ENCODE measurements at places on chromosomes 1 and 21.

DNA sequence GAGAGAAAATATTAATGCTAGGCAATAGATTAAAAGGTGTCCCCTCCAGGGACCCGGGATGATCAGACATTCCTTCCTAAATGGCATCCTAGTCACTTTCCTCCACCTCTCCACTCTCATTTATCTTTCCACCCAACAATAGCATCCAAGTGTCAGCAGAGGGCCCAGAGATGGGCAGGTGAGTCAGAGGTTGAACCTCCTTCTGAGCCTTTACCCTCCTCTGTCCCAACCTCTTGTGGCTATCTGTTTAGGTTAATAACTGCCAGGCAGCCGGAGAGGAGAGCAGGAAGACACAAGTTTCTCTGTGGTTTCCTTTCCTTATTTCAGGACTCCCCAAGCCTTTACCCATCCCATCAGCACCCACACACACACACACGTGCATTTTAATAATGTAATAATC is 4.1 kb downstream of the GJA5 start:
- H3K4me1 ChIP-seq = peaks cover under 1% of the 10 kb centered on the region
- no peak overlapping the region for H3K27ac ChIP-seq
- no peak for DNase-seq

DNA sequence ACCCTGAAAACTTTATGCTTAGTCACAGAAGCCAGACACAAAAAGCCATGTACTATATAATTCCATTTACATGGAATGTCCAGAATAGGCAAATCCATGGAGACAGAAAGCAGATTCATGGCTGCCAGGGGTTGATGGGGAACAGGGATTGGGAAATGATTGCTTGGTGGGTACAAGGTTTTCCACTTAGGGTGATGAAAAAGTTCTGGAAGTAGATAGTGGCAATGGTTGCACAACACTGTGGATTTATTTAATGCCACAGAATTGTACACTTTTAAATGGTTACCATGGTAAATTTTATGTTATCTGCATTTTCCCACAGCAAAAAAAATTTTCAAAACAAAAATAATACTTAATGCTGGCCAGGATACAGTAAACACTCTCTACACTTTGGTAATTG is 40.6 kb downstream of the ENAH start:
- H3K27ac ChIP-seq = peak overlapping the region; percentile 62
- H3K27me3 ChIP-seq = no peaks in the 10 kb centered on the region
- H3K4me3 ChIP-seq = no peak overlapping the region
- no peaks in the 10 kb centered on the region for H3K36me3 ChIP-seq

GRCh38 chr1:57470036-57470435 is 46.2 kb upstream of the DAB1 start:
- no peaks in the 10 kb centered on the region for H3K4me1 ChIP-seq
- no peaks in the 10 kb centered on the region for H3K36me3 ChIP-seq
- no peak overlapping the region for H3K27ac ChIP-seq
- no peaks in the 10 kb centered on the region for H3K27me3 ChIP-seq

GRCh38 chr1:32818804-32819541 is 1.5 kb downstream of the S100PBP start:
- H3K4me1 ChIP-seq = peaks cover 26% of the 10 kb centered on the region
- peak overlapping the region; percentile 98 for H3K27ac ChIP-seq
- no peaks in the 10 kb centered on the region for H3K27me3 ChIP-seq
- H3K4me3 ChIP-seq = peak overlapping the region; percentile 85
- H3K36me3 ChIP-seq = no peaks in the 10 kb centered on the region

DNA sequence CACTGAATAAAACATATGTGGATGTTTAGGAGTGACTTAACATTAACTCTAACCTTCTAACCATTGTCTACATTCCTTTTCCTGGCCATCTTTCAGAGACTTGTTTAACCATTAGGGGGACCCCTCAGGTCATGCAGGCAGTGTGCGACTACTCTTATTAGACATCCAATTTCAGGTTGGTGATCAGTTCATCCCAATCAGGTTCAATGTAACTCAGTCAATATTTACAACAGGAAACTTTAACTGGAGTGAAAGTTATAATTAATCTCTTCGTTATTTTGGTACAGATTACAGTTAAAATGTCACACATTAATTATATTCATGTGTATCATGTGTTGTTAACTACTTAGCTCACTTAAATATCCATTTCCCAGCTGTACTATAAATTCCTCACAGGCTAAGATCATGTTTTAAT is 68.8 kb upstream of the RGS1 start:
- H3K4me3 ChIP-seq = no peak overlapping the region
- no peak for DNase-seq
- H3K4me1 ChIP-seq = peaks cover 3% of the 10 kb centered on the region
- H3K27ac ChIP-seq = no peak overlapping the region
- no peaks in the 10 kb centered on the region for H3K27me3 ChIP-seq
- H3K36me3 ChIP-seq = no peaks in the 10 kb centered on the region

GRCh38 chr1:218665221-218665620 is 320.1 kb downstream of the TGFB2 start:
- no peak overlapping the region for H3K27ac ChIP-seq
- H3K4me1 ChIP-seq = peaks cover 12% of the 10 kb centered on the region
- H3K36me3 ChIP-seq = no peaks in the 10 kb centered on the region
- H3K4me3 ChIP-seq = peak overlapping the region; percentile 3
- H3K27me3 ChIP-seq = no peaks in the 10 kb centered on the region
- peak; percentile 51 for DNase-seq

DNA sequence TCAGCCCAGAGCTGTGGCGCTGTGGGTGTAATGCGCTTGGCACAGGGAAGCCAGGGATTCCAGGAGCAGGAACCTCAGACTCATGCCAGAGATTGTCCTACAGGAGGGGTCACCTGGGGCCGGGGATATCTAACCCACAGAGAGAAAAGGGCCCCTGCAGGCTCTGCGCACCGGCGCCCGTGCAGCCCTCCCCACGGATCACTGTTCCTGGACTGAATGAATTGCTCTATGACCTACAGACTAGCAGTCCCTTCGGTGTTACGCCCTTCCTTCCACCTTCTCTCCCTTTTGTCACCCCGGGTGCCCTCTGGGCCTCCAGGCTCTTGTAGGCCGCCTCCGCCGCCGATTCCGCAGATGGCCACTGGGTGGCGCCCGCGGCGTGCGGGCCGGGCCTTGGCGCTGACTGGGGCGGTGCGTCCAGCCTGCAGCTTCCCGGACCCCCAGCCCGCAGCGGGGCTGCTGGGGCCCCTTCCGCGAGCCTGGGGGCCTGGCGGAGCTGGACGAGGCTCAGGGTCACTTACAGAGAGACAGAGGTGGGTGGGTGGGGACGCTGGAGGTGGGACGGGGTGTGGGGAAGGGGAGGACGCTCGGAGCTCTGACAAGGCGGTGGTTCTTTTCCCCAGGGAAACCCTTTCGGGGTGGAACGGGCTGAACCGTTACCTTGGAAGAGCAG is 101.3 kb downstream of the IER5 start:
- no peak for DNase-seq
- peaks cover 7% of the 10 kb centered on the region for H3K4me1 ChIP-seq
- no peaks in the 10 kb centered on the region for H3K27me3 ChIP-seq
- peak overlapping the region; percentile 60 for H3K4me3 ChIP-seq
- no peaks in the 10 kb centered on the region for H3K36me3 ChIP-seq

DNA sequence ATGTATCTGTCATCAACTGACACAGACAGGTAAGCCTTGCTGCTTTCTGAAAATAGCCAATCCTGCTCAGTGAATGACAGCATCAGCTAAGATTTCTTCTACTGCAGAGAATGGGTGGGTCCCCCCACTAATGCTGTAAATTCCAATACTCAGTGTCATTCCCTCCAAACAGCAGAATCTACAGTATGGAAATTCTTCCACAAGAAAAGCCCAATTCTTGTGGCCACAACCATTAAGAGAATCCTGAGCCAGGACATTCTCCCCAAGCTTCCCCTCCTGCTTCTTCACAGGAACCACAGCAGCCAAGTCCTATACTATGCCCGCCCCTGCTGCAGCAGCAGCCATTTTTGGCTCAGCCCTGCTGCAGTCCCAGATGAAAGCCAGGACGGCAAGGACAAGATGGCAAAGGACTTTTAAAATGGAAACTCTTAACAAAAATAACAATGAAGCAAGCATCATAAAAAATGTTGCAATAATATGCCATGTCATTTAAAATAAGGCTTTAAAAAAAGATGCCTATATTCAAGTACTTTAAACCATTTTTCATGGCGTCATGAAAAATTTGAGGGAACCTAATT is 26.8 kb downstream of the EIF4G3 start:
- no peak overlapping the region for H3K4me3 ChIP-seq
- no peaks in the 10 kb centered on the region for H3K36me3 ChIP-seq
- no peaks in the 10 kb centered on the region for H3K27me3 ChIP-seq
- no peak overlapping the region for H3K27ac ChIP-seq
- H3K4me1 ChIP-seq = peaks cover 24% of the 10 kb centered on the region
- no peak for DNase-seq

DNA sequence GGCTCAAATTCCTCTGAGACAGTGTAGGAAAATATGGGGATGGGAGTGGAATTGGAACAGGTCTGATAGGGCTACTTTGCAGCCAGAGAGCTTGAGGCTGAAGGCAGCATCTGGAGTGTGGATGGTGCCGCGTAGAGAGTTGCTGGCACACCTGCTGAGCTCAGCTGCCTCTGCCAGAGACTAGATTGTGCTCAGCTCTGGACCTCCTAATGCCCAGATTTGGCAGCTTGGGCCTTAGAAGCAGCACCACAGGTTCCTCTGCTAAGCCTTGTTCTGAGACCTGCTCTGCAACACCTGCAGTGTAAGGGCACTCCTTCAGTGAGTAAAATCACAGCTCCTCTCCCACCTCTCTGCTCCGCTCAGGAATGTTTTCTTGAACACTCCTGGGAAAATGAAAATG is 23.3 kb downstream of the ACOT11 start:
- H3K4me1 ChIP-seq = peaks cover 37% of the 10 kb centered on the region
- H3K27me3 ChIP-seq = no peaks in the 10 kb centered on the region
- peak overlapping the region; percentile 53 for H3K27ac ChIP-seq
- DNase-seq = no peak
- H3K4me3 ChIP-seq = no peak overlapping the region
- H3K36me3 ChIP-seq = no peaks in the 10 kb centered on the region

GRCh38 chr1:45846931-45847330 is 43.5 kb downstream of the MAST2 start:
- no peaks in the 10 kb centered on the region for H3K36me3 ChIP-seq
- H3K4me1 ChIP-seq = no peaks in the 10 kb centered on the region
- no peak for DNase-seq
- no peak overlapping the region for H3K27ac ChIP-seq
- H3K27me3 ChIP-seq = no peaks in the 10 kb centered on the region
- H3K4me3 ChIP-seq = no peak overlapping the region

DNA sequence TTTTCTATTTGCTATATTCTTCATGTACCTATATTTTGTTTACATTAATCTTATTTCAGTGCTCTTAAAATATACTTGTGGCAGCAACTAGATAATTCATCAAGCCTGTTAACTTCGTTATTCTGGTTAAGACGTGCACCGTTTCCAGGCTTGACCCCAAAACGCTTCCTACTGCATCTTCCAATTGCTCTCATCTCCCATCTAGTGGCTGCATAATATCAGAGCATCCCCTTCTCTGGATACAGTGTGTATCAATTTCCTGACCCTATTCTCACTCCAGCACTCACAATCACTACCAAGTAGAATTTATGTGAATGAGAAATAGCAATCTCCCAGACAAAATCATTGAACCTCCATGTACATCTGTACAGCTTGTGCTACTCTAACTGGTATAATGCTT is 1280.3 kb upstream of the B3GALT2 start:
- no peak overlapping the region for H3K4me3 ChIP-seq
- H3K36me3 ChIP-seq = no peaks in the 10 kb centered on the region
- H3K27me3 ChIP-seq = no peaks in the 10 kb centered on the region
- DNase-seq = no peak

GRCh38 chr1:85830837-85831236 is 122.6 kb upstream of the ZNHIT6 start:
- H3K27ac ChIP-seq = no peak overlapping the region
- H3K27me3 ChIP-seq = no peaks in the 10 kb centered on the region
- H3K4me3 ChIP-seq = no peak overlapping the region

- H3K27me3 ChIP-seq = no peaks in the 10 kb centered on the region
- H3K4me1 ChIP-seq = no peaks in the 10 kb centered on the region
- no peak overlapping the region for H3K4me3 ChIP-seq
- no peak for DNase-seq
Measured at GRCh38 chr1:240314845-240315801, 223.4 kb downstream of the FMN2 start.

GRCh38 chr1:92927870-92928269 is 33.4 kb downstream of the DIPK1A start:
- no peaks in the 10 kb centered on the region for H3K4me1 ChIP-seq
- no peak for DNase-seq
- no peak overlapping the region for H3K27ac ChIP-seq
- H3K4me3 ChIP-seq = no peak overlapping the region
- no peaks in the 10 kb centered on the region for H3K27me3 ChIP-seq
- H3K36me3 ChIP-seq = no peaks in the 10 kb centered on the region

GRCh38 chr1:246308533-246309075 is 198.5 kb downstream of the SMYD3 start:
- no peak overlapping the region for H3K4me3 ChIP-seq
- no peak for DNase-seq
- no peaks in the 10 kb centered on the region for H3K27me3 ChIP-seq
- H3K4me1 ChIP-seq = no peaks in the 10 kb centered on the region
- no peak overlapping the region for H3K27ac ChIP-seq
- H3K36me3 ChIP-seq = no peaks in the 10 kb centered on the region

DNA sequence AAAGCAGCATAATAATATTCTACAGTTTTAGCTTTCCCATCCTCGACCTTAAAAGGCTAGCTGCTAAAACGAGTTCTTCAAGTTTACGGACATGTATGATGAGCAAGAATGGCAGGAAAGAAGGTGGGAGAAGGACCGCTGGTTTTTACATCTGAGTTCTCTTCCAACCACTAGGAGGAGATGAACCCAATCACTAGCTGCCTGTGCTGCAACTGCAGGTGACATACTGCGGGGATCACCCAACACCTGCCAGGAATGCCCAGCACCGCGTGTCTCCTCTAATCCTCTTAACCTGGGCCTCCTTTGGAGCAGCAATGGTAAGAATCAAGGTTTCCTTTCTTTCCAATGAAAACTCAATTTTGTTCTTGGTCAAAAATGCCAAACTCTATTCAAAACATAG is 23.5 kb downstream of the TOR3A start:
- H3K4me1 ChIP-seq = no peaks in the 10 kb centered on the region
- no peaks in the 10 kb centered on the region for H3K27me3 ChIP-seq
- peaks cover 24% of the 10 kb centered on the region for H3K36me3 ChIP-seq

DNA sequence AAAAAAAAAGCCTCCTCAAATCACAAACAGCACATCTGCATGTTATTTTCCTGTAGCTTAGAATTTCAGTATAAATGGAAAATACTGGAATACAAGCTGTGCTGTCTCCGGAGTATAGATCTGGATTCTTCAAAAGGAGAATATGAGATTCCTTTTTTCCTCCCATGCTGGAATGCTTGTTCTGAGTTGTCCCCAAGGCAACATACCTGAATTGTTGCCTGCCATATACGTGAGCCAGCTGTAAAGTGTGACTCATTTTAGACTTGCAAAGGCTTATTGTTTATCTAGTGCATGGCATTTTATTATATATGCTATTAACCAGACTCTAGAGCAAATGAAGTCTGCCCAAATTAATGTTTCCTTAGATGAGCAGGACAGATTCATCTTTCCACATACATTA is 95.0 kb upstream of the C1orf105 start:
- H3K36me3 ChIP-seq = no peaks in the 10 kb centered on the region
- no peak for DNase-seq
- no peaks in the 10 kb centered on the region for H3K27me3 ChIP-seq
- no peak overlapping the region for H3K4me3 ChIP-seq

GRCh38 chr1:194277927-194278326 is 1091.5 kb upstream of the B3GALT2 start:
- H3K36me3 ChIP-seq = no peaks in the 10 kb centered on the region
- H3K4me3 ChIP-seq = no peak overlapping the region
- no peaks in the 10 kb centered on the region for H3K27me3 ChIP-seq
